ENCODE measurements at places on chromosomes 5 and 9.

GRCh38 chr5:122965111-122965510 is 71.4 kb downstream of the PPIC start:
- no peak for DNase-seq

DNA sequence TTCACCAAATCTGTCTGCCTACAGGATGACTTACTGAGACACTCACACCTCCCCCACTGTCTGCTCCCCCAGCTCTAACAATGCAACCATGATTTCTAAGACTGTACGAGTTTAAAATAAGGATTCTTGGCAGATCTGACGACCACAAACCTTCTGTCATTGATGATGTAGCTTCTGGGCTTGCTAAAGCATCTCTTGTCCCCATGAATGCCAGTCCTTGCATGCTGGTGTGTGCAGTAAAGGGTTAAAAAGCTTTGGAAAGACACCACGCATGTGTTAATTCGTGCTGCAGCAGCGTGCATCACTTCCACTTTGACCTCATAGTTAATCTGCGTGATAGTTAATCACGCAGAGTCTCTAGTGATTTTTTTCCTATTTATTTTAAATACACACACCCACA is 411 bp upstream of the GABRG2 start:
- no peak for DNase-seq

DNA sequence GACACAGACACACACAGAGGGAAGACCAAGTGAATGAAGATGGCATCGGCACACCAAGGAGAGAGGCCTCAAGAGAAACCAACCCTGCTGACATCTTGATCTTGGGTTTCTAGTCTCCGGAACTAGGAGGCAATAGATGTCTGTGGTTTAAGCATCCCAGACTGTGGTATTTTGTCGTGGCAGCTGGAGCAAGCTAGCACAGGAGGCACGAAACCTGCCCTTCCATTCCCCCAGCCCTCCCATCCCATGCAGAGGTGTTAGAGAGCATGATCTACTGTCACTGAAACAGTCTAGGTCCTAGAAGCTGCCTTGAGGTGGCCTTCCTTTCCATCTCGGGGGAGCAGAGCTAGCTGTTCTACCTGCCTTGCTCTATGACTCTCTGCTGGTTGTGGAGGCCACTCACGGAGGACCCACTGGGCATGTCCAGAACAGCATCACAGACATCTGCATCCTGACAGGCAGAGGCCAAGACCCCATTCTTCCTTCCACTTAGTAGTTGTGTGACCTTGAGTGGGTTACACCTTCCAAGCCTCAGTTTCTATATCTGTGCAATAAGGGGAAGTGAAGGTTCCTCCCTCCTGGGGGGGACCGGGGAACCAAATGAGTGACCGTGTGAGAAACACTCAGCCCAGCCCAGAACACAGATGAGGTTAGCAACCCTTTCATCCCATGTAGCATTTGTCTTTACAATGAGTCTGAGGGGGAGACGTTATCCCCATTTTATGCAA is 134.3 kb upstream of the BOD1 start:
- no peak for DNase-seq

DNA sequence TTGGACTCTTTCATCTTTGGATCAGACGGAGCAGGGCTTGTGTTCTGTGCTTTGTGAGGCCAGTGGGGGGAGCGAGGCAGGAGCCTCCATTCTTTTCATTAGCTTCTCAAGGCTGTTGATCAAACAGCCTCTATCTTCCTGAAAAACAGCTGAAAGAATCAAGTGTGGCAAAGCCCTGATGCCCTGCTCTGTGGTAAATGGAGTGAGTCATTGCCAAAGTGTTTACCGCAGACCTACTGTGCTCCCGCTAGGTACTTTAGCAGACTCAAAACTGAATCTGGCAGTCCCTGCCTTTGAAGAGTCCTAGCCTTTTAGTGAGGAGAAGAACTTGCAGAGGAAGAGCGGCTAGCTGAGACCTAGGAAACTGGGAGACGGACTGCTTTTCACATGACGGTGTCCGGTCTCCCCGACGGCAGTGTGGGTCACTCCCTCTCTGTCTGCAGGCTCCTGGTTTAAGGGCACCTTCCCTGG is 3.3 kb downstream of the ANKRD33B start:
- peak; percentile 54 for DNase-seq
